ENCODE measurements at places on chromosomes 7 and 10.

- peak; percentile 11 for DNase-seq
Measured at GRCh38 chr7:144437370-144438191, 34.1 kb upstream of the NOBOX start.

DNA sequence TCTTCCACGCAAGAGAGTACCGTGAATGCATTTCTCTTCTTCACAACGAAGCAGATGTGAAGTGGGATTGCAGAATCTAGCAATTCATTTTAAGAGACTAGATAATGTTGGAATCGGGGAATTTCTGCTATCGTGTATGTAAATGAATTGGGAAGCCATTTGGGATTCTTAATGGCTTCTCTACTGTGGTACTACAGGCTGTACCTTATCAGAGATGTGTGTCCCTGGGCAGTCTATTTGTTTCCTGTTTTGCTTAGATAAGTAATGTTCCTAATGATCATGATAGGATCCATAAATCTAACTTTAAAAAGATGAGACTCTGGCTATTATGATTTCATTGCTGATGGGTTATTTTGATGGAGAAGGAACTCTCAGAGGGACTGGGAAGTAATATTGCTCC lies 320.6 kb downstream of the REEP3 start:
- no peak for DNase-seq

DNA sequence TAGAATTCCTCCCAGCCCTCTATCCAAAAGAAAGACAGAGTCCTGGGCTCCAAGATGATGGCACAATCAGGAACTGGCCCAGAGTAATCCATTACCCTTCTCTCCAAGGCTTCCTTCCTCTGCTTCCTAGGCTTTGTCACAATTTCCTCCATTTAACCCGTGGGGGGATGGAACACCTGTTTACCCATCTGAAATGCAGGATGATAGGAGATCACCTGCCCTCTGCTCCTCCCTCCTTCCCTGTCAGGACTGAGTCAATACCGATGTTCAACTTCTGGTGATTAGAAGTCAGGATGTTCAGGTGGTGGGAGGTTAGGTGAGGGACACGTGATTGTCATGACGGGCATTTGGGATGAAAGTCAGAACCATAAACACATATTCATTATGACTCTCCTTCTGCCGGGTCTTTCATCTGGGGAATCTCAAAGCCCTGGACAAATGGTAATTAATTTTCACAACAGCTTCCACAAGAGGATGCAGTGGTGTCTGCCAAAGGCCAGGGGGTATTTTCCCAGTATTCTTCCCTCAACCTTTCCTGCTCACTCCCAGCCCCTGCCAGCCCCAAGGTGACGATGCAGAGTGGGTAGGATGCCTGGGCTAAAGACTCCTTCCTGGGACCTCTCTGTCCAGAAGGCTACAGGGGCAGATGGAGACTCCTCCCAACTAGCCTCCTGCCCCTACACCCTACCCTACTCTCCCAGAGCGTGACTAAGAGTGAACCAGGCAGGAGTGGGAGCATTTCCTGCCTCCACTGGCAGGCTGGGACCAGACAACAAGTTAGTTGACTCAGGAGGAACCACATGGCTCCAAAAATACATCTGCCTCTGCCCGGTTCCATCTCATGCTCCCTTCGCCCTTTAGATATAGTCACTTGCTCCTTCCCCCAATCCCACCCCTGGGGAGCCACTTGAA lies 27.9 kb downstream of the DUSP5 start:
- DNase-seq, result no peak

DNA sequence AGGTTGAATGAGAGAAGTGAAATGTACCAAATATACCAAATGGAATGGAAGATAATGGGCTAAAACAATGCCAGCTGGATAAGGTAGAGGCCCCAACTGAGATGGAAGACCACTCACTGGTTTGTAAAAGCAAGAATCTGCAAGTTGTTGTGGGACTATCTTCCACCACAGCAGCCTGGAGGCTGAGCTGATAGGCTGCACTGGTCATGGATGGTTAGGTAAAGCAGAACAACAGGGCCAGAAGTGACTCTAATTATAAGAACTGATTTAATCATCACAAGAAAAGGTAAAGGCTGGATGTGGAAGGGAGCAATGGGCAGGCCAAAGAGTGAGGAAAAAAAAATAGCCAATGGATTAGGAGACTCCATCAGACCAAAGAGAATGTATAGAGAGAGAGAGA lies 11.8 kb downstream of the TFEC start:
- DNase-seq, result no peak

DNA sequence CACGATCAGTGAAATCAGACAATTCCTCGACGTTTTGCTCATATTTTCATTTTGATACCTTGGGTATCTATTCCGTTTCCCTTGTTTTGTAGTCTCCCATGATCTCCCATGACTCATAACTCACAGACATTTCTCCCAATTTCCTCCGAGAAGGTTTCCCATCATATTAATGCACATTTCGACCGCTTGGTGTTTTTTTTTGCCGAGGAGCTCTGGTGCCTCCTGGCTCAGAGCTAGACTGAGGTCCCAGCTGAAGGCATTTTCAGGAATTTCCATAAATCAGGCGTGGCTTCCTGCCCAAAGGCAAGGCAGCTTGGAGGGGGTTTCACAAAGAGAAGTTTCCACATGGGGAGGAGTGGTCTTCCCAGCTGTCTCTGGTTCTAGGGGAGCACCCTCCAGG lies 148.2 kb upstream of the TNS3 start:
- DNase-seq, result no peak

DNA sequence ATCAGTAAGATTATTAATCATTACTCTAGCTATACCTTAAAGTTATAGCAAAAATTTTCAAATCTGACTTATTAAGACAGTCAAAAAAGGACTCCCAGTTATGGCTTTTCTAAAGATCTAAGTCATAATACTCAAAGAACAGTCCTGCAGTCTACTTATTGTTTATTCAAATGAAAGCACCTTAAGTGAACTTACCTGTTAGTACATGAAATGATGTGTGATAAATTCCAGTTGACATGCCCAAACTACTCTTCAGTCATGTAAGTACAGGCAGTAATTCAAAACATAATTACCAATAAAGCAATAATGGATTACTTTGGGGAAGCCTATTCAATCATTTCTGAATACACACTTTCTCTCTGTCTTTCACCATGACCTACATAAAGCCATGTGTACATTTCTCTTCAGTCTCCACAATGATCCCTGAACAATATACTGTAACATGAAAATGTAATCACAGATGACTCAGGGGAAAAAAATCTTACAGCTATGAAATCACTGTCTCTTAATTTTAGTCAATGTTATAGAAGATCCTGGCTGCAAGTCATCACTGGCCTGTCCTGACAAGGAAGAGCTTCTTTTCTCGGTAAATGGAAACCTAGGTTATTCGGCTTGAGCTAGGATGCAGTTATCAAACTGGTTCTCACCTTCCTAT lies 420.7 kb upstream of the LRRTM3 start:
- DNase-seq, result no peak

DNA sequence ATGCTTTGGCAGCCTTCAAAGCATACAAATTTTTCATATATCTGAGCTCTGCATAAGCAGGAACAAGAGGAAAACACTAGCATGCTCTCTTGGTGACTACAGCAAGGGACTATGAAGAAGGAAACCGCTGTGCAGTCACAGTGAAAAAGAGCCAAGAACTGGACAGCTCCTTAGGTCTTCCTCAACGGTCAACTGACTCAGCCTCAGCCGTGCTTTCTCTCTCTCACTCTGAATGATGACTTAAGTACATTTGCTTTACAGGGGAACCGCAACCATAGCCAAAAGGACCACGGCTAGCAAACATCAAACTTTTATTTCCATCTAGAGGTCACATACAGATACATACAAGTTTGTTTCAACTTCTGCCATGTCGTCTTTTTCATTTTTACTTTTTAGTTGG lies 69.9 kb downstream of the HYCC1 start:
- no peak for DNase-seq

DNA sequence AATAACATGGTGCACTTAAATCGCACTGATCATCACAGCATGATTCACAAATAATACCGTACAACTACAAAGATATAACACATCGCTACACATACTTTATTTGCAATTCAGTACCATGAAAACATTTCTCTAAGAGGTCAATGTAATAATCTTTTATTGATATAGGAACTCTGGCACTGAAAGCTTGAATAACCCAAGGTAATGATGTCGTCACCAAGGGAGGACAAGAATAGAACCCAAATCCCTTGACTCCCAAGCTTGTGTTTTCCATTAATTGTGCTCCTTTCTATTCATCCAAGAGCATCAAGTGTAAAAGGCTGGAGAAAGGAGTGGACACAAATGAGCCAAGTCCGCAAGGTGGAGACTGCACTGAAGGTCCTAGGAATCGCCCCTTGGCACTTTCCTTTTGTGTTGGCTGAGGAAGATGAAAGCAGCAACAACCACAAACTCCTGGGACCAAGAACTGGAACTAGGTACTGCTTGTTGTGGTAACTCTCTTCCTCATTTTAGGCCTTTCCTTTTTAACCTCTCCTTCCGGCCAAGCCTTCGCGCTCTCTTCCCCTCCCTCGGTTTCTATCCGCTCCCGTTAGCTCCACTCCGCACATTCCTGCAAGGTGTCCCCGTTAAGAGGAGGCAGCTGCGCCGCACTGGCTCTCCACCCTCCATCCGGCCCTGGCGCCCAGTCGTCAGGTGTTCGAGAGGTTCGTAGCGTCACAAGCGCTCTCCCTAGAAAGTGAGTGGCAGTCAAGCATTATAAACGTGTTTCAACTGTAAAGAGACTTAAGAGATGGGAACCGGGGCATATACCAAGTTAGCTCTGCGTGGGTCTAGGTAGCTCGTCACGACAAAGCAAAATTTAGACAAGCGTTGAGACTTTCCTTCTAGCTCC lies 1.0 kb upstream of the CBLL1 start:
- no peak for DNase-seq

- DNase-seq, result no peak
Measured at GRCh38 chr10:106175760-106176377, 988.6 kb downstream of the SORCS1 start.

DNA sequence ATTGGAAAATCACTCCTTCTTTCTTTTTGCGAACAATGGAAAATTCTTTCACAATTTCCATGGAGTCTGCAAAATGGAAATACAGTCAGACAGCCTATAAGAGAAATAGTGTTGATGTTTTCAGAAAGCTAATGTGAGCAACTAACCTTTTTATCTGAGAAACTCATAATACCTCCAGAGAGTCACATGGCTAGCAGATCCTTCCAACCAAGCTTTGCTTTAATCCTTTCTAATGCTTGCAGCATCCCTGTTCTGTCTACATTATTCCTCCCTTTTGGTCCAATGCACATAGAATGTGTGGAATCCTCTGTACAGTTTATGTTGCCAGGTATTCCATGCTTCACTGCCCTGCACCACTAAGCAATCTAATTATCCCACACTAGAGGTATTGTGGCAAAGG lies 717.5 kb upstream of the LRRN3 start:
- DNase-seq, result no peak

- DNase-seq, result no peak
Measured at GRCh38 chr10:47123716-47124288, 176.2 kb upstream of the GDF10 start.

GRCh38 chr10:77164616-77165311 lies 472.8 kb downstream of the KCNMA1 start:
- DNase-seq, result no peak

GRCh38 chr10:12019283-12019971 lies 23.2 kb downstream of the UPF2 start:
- DNase-seq, result no peak

DNA sequence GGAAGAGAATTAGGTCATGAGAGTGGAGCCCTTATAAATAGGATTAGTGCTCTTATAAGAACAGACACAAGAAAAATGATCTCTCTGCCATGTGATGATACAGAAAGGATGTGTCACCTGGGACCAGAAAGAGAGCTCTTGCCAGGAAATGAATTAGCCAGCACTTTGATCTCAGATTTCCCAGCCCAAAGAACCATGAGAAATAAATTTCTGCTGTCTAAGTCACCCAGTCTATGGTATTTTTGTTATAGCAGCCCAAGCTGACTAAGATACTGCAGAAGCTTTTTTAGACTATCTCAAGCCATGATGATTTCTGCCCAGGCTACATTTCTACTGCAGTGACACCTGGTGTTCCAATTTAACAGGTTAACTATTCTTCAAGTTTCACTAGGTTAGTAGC lies 84.8 kb downstream of the RSU1 start:
- DNase-seq, result no peak

- no peak for DNase-seq
Measured at GRCh38 chr7:138729444-138729843, 28.3 kb upstream of the SVOPL start.

GRCh38 chr7:151304856-151305255 lies 36.8 kb upstream of the NUB1 start:
- DNase-seq, result no peak

DNA sequence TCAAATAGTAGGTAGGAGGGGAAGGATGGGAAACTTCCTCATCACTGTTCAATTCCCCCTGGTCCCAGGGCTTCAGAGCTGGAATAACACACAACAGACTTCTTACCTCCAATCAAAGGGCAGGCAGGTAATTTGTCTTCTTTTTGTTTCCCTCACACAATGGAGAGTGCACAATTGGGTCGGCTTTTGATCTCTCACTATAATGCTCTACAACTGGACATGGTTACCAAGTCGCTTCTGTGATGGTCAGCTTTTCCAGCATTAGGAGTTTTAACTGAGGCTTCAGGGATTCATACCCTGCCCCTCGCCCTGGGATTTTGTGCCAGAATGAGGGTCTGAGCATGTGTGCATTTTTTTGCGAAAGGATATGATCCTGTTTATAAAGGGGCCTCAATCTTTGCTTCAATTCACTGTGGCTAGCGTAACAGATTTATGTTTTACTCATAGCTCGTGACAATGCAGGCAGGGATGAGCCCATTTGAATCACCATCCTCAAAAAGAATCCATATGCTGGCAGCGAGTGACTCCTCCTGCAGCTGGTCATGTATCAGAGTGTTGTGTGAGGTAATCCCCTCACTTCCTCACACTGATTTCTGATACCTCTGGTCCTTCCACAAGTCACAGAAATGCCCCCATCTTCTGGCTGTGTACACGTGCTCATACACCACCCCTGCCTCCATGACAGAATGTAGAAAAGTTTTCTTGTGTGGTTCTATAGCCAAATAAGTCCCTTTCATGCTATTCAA lies 189.6 kb downstream of the CTTNBP2 start:
- no peak for DNase-seq

DNA sequence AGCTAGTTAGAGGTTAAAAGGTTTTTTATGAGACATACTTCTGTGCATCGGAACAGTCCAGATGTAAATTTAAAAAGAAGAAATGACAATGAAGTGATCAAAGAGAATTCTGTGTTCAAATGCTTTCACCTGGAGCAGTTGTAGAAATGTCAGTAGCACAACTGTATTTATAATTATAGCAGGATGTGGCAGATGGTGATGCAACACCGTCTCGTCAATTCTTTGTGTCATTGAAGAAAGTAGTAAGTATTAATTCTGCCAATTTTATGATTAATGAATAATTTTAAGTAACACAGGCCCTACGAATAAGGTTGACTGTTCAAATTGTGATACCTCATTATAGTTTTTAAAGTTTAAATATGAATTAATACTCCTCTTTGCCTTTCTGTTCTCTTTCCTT lies 171.1 kb downstream of the ADK start:
- DNase-seq, result no peak

Data from substantia nigra (tissue), 51 donors.